ENCODE measurements at places on chromosomes 5 and 9.

DNA sequence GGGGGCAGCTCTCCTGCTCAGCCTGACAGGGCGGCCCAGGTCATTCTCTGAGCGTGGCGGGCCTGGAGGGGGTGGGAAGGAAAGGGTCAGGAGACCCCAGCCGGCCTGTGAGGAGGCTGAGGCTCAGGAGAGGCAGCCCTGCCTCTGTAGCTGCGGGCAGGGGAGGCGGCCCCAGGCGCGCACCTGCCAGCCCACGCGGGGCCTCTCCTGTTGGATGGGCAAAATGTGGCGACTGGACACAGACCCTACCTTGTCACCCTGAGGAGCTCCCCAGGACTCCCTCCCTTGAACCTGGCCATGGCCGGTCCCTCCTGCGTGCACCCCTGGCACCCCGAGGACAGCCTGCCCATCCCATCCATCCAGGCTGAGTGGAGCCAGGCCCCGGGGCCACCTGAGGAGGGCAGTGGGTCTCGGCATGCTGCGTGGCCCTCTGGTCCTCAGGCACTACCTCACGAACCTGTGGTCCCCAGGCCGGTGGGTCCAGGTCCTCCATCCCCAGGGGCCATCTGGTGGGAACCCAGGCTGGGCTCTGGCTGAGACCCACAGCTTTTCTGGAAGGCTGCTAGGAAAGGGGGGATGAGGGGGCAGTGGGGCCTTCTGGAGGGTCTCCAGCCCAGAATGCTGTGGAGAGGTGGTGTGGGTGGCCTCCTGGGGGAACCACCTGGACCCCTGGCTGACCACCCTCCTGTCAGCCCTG lies 15.1 kb upstream of the NRARP start:
- DNase-seq: no peak

DNA sequence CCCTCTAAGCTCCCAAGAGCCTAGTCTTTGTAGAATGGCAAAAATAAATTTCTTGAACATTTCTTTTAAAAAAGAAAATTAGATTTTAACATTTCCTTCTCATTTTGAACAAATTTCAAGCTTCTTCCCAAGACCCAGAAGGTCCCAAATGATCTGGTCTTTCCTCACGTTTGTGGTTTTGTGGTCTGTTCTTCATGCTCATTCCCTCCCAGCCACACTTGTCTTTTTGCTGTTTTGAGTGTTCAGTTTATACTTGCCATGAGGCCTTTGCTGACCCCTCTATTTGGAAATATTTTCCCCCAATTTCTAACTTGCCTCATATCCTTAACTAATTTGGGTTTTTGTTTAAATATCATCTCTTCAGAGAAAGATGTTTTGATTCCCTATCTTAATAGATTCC lies 133.4 kb upstream of the PAPPA start:
- DNase-seq: no peak

DNA sequence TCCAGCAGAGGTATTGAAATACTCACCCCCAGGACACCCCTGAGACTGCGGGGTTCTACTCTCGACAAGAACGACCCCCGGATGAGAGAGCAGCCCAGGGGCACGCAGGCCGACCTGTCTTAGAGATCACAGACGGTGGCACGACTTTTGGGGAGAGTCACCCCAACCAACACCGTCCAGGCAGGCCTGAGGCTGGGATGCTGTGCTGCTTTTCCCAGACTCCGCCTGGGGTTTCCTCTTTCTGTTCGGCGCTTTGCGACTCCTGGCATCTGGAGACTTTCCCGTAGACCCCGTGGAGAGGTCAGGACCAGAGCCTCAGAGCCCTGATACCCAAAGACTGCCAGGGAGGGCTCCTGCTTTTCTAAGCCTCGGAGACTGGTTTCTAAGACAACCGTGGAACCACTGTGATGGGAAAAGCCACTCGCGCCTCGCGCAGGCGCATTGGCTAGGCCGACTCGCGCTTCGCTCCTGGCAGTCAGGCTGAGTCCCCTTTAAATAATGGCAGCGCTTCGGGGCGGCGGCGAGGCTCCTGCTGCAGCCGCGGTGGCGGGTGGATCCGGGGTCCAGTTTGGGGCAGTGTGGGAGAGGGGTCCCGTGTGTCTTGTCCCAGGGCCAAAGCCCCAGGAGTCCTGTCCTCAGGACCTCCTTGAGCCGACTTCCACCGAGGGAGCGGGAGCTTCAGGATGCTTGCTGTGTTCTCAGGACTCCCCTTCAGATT lies 484.0 kb downstream of the SPATA31A7 start:
- peak; percentile 38 for DNase-seq

DNA sequence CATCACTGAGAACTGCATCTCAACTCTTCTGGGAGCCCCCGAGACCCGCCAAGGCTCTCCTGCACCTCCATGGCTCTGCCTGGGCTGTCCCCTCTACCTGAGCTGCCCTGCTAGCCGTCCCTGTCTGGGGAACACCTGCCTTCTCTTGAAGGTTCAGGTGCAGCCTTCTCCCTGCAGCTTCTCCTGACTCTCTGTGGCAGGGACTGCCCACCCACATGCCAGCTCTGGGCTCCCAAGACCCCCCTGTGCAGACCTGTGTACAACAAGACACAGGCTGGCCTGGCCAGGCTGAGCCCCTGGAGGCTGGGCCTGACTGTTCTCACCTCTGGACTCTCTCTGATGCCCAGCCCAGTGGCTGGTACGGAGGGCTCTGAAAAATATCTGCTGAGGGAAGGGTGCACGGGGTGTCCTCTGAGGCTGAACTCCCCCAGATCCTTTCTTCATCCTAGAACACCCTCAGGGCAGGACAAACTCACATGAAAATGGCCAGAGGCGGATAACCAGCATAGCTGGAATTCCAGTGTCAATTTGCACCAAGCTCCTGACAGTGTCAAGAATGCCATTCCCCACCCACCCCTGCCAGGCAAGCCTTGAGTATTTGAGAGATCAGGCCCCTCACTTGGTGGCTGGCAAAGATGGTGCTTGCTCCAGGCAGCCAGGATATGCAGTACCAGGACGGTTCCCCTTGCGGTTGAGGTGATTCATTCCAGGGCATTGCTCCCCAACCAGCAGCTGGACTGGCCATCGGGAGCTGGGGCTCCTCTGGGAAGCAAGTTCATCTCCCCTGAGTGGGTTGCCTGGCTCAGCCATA lies 40.9 kb upstream of the SLC25A51 start:
- no peak for DNase-seq

DNA sequence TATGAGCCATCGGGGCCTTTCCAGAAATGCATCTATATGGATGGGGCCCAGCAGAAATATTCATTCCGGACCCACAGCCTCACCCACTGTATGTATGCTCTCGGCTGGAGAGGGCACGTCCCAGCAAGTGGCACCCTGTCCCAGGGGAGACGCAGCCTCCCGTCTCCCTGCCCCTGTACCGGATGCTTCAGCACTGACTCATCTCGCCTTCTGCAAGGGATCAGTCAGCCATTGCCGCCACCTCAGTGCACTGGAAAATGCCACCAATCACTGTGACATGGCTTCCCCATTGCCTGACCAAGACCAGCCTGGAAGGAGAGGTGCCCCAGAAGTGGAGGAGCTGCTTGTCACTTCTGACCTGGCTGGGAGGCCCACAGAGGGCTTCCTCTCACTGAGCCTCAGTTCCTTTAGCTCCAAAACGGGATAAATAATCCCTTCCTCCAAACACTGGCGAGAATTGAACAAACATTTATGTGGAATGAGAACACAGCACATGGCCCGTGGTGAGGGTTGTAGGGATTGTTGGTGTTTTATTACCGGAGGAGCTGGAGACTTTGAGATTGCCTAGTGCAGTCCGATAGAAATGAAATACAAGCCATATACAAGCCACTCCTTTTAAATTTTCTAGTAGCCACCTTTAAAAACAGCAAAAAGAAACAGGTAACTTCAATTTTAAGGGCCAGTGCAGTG lies 43.9 kb upstream of the ORM1 start:
- peak; percentile 55 for DNase-seq

DNA sequence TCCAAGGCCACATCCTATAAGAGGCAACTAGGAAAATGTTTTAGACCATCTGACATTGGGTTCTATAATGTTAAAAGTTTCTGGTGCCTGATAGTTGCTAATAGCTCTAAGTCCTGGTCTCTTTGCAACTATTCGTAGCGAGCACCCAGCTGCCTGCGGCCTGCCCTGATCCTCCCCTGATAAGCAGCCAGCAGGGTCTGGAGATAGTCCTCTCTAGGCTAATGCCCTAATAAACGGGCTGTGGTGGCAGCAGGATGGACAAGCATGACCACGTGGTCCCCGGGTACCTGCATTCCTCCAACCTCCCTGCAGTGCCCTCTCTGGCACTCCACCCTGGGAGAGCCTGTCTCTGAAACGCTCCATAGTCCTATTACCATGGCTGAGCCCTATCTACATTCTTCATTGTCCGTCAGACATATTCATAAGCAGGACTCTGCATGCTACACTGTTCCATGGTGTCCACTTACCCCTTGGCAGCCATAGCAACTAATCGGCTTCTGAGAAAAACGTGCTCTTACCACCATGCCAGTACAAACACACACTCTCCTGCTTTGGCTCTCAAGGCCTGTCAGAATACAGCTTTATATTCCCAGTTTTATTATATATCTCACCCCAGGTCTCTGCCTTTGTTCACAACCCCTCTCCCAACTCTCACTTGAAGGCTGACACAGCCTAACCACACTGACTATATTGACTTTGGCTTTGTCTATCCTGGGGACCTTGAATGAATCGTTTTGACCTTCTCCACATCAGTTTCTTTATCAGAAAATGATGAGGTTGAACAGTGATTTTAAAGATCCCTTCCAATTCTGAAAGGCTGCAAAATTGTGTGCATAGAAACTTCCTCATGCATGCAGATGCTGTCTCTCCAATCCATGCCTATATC lies 49.9 kb upstream of the DAPK1 start:
- no peak for DNase-seq

- no peak for DNase-seq
These were observed 25.8 kb upstream of the CARNMT1 start for GRCh38 chr9:75053869-75054268.

DNA sequence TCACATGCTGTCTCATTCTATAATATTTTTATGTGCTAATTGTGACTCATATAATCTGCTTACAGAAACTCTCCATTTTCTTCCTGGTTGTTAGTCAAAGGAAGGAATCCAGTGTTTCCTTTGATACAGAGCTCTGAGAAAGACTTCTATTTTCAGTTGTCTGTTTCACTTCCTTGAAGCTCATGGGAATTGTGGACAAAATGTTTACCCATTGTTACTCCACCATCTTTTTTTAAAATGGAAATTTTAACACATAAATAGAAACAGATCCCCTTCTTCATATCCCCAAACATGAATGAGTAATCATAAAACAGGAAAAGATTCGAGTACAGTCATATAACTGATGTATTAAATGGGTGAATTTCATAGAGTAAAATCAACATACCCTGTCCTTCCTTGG lies 42.0 kb upstream of the KCNN2 start:
- DNase-seq: no peak

- DNase-seq: no peak
These were observed 10.5 kb upstream of the NDST1 start for GRCh38 chr5:150497274-150497988.

Measured in sciatic nerve (tissue), 2 donors.